ENCODE measurements at places on chromosomes 5 and 9.
A peak's percentile ranks its signal among the peaks of the same experiment; 100 is the strongest.

- DNase-seq = peak; percentile 21
These were observed 616 bp downstream of the ABL1 start for GRCh38 chr9:130835441-130836298.

GRCh38 chr5:97534166-97534565 lies 351.1 kb upstream of the RIOK2 start:
- no peak for DNase-seq

- no peak for DNase-seq
These were observed 328.2 kb downstream of the TUSC1 start for GRCh38 chr9:25350011-25350410.

DNA sequence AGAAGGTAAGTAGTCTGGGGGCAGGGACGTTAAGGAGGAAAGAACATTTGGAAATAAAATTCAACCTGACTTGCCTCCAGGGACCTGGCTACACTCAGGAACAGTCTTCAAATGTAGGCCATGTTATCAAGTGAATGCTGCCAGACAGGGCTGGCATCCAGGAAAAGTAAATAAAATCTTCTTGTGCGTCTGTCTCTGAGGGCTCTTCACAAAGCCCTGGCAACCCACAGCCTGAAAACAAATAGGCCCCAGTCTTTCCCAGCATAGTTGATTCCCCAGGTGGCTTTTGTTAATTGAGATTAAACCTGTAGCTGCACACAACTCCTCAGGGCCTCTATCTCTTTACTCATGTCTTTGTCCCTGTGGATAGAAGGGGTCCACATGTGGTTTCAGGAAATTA lies 55.4 kb downstream of the STK32A start:
- DNase-seq = no peak

GRCh38 chr5:159444441-159445082 lies 114.3 kb upstream of the IL12B start:
- peak; percentile 45 for DNase-seq

- DNase-seq = peak; percentile 47
These were observed 66.9 kb upstream of the GLIS3 start for GRCh38 chr9:4366591-4367330.

GRCh38 chr9:134492281-134492691 lies 149.3 kb upstream of the COL5A1 start:
- no peak for DNase-seq

DNA sequence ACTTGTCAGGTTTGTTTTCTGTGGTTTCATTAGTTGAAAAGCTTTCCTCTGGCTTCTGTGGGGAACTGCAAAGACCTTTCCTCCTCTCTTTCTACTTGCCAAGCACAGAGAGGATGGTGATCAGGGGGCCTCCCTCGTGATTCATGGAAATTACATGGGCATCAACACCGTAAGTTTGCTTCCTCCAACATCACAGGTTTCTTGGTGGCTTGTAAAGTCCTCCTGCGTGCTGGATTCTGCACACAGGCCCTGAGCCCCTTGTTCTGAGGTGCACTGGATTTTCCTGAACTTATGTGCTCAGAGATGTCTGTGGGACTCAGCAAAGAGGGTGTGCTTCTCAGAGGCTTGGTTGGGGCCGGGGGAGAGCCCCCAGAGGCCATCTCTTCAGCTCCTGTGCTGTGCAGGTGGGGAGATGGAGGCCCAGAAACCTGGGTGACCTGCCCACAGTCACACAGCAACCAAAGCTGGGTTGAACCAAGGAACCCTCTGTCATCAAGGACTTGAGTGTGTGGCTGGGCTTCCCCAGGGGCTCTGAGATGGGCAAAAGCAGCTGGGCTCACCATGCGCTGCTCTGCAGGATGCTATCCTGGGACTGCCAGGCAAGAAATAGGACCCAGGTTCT lies 36.5 kb downstream of the RGS3 start:
- no peak for DNase-seq

DNA sequence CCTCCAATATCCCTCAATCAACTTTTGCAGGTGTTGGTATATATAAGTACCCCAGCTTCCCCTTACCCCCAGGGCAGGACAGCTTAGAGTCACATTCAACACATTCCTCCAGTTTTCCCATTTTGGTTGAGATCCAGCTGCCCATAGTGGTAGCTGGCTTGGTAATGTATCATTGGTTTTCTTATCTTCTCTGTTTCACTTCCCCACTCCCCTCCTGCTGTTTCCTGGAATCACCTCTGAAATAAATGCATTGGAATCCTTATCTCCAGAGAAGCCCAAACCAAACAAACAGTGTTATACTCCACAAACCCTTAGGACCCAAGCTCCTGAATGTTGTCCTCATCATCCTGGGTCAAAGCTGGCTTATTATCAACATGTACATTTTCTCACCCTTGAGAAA lies 184.8 kb downstream of the TMEM38B start:
- DNase-seq = no peak

- DNase-seq = no peak
These were observed 34.4 kb downstream of the APBA1 start for GRCh38 chr9:69637817-69638200.

- no peak for DNase-seq
These were observed at the start of gene PCDHGC5 for GRCh38 chr5:141488591-141489561. PCDHGC5 (plus strand) TSS chr5:141489081; CDS start chr5:141489241, 160 bp downstream.

- DNase-seq = no peak
These were observed 268.7 kb downstream of the IRX2 start for GRCh38 chr5:2482778-2483177.

DNA sequence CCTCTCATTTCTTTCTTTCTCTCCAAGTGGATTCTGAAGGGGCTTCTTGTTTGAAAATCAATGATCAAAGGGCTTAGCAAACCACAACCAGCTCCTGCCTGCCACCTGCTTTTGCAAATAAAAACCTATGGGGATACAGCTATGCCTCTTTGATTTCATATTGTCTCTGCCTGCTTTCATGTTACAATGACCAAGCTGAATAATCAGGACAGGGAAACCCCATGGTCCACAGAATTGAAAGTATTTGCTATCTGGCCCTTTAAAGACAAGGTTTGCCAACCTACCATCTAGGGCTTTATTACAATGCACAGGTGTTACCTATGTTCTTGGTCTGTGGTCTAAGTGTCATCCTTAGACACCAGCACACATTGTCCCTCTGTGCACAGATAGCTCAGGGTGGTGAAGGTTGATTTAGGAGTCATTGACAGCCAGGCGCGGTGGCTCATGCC lies 28.8 kb upstream of the PLIN2 start:
- peak; percentile 3 for DNase-seq

GRCh38 chr5:28810751-28811136 lies 1772.4 kb upstream of the CDH9 start:
- no peak for DNase-seq
